ENCODE measurements at places on chromosomes 5 and 9.

DNA sequence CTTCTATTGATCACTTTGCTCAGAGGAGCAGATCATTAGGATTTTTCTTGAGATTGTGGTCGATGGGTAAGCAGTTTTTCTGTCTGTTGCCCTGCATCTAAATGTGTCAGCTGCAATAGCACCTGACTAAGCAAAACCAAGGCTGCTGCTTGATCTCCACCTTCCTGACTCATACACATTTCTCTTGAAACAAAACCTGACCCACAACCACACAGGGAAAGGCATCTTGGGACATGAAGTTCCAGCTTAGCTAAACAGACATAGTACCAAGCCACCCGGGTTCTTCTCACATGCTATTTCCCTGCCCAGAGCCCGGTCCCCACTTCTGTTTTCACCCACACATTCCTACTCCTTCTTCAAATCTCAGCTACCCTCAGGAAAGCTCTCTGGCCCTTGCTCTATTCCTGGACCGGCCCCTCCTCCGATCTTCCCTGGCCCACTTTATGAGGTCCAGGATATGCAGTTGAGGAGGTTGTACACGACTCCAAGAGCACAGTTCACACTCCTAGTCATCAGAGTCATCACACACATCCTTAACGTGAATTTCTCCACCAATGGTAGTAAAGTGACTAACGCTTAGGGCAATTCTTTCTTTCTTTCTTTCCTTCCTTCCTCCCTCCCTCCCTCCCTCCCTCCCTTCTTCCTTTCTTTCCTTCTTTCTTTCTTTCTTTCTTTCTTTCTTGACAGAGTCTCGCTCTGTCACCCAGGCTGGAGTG is 16.0 kb upstream of the ZBTB43 start:
- no peak for DNase-seq

GRCh38 chr9:36217256-36217968 is 26.7 kb downstream of the CLTA start:
- no peak for DNase-seq

DNA sequence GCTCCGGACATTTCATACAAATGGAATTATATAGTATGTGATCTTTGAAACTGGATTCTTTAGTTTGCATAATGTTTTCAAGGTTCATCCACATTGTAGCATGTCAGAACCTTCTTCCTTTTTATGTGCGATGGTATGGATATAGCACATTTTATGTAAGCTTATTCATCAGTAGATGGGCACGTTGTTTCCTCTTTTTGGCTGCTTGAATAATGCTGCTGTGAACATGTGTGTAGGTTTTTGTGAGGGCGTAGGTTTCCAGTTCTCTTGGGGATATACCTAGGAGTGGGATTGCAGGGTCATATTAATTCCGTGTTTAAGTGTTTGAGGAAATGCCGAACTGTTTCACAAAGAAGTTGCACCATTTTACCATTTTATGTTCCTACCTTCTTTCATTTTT is 187.8 kb downstream of the NR3C1 start:
- no peak for DNase-seq

- no peak for DNase-seq
Measured at GRCh38 chr5:83523929-83524328, 52.4 kb downstream of the VCAN start.

GRCh38 chr5:78243639-78244038 is 50.9 kb downstream of the AP3B1 start:
- no peak for DNase-seq

DNA sequence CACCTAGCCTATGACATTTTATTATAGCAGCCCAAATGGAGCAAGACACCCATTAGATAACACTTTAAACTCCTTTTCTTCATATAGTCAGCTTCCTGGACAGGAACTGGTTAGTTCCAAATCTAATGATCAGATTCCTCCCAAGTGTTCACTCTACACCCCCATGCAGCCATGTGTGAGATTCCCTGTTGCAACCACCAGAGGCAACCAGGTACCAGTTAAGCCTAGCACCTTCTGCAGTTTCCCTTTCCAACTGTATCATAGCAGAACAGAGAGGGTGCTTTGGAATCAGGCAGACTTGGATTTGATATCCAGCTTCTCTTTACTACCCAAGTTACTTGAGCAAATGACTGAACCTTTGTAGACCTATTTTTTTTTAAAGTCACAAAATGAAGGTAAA is 296.6 kb upstream of the PCSK5 start:
- DNase-seq = no peak

GRCh38 chr5:170427672-170428236 is 38.6 kb upstream of the KCNMB1 start:
- no peak for DNase-seq

- no peak for DNase-seq
Measured at GRCh38 chr9:86324308-86324707, 29.9 kb downstream of the TUT7 start.

DNA sequence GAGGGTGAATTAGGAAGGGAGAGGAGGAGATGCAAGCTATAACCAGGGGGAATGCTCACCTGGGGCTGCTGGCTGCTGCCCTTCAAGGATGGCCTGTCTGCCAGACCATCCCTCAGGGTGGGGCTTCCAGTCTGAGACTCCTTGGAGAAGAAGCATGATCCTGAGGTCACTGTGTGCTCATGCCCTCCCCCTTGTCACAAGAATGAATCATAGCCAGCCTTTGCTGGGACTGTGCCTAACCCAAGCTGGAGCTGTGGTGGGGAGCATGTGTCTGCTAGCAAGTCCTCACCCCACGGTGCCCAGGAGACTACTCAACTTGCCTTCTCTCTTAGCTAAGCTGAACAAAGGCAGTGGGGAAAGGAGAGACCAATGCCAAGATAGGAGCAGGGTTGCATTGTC is 463.6 kb downstream of the SPOCK1 start:
- no peak for DNase-seq

- no peak for DNase-seq
Measured at GRCh38 chr5:134437847-134438581, 26.3 kb upstream of the CDKN2AIPNL start.

DNA sequence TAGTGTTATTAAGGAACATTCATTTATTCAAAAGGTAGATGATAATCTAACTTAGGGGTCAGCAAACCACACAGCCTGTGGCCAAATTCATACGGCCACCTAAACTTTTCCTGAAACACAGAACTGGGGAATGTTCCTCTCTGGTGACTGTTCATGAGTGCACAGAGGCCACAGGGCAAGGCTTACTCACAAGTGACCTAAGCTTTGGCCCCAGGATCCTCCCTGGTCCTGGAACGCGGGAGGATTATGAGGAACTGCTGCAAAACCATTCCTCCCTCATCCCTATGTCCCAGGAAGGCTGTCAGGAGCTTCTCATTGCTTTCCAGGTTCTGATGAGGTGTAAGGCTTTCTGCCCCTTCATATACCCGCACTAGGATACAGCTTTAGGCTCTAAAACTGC is 397.6 kb downstream of the SEMA5A start:
- no peak for DNase-seq
